PC-9 (cell line): ENCODE measurements at places on chromosomes 3 and 15. TPM values are rescaled to one million over a fixed set of nuclear protein-coding genes. Genes with fewer than 3 reads are reported as not detected.

The GOLGA8N gene
- total RNA-seq: 1.6 and 2.4 TPM in 2 replicates

DNA sequence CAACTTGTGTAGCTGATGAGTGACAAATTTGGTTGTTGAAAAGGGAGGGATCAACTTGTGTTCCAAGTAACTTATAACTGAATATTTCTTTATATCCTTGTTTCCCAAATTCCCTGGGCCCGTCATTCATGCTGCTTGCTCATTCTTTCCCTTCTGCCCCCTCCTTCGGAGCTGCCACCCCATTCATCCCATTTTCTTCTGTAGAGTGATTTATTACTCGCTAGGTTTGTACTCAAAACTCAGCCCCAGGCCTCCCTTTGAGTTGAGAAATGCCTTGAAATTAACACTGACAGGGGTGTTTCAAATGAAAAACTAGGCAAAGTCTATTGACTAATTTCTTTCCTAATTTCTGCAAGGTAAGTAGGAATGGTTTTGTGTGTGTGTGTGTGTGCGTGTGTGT lies 277.4 kb upstream of the SLCO3A1 start:
- H3K27ac ChIP-seq: no peak overlapping the region
- no peaks in the 10 kb centered on the region for H3K36me3 ChIP-seq
- 0 out of 2 replicates have a peak, but pooled peaks cover 5% of the 10 kb centered on the region for H3K4me1 ChIP-seq
- DNase-seq: no peak
- no peak overlapping the region for H3K4me3 ChIP-seq
- no peaks in the 10 kb centered on the region for H3K27me3 ChIP-seq

DNA sequence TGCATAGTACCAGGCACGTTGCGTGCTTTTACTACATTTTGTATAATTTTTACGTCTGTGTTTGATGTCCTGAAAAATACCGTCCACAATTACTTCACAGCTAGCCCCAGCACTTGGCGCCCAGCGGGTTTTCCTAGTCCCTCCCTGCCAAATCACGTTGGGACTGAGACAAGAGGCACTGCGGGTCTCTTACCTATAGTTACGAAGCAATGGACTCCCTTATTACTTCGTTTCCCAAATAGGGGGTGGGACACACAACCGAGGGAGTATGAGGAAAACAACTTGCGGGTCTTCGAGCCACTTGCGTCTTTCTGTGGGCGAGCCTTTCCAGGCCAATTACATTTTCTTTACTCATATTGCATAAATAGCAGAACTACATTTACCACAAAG lies 620 bp upstream of the CMSS1 start:
- H3K4me1 ChIP-seq: peaks cover 19% of the 10 kb centered on the region
- peak overlapping the region; percentile 69 for H3K4me3 ChIP-seq
- peak overlapping the region; percentile 55 for H3K27ac ChIP-seq
- no peaks in the 10 kb centered on the region for H3K27me3 ChIP-seq

DNA sequence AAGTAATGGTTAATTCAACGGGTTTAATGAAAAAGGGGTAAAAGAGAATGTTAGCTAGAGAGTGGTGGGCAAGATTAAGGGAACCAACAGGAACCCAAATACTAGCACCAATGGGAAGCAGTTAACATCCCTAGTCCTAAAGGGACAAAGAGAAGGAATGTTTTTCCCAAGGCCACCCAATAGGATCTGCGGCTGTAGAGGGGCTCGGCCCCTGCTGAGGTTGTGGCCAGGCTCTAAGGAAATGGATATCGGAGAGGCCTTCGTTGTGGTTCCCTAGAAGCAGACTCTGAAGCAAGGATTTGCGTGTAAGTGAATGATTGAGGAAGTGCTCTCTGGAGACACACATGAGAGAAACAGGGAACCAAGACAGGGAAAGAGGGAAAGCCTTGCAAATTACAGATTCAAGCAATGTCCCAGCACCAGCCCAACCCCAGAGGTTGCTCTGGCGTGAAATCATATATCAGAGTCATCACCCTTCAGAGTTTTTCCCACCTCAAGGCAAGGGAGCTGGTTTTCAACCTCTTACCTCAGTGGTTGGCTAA lies 83.6 kb upstream of the TNIK start:
- peaks cover 8% of the 10 kb centered on the region; the same call in 1 of the 2 replicates for H3K4me1 ChIP-seq
- no peak for DNase-seq
- H3K4me3 ChIP-seq: no peak overlapping the region
- no peak overlapping the region for H3K27ac ChIP-seq

GRCh38 chr3:181683563-181683962 lies 28.2 kb upstream of the SOX2 start:
- no peaks in the 10 kb centered on the region for H3K4me1 ChIP-seq
- no peak for DNase-seq
- no peaks in the 10 kb centered on the region for H3K36me3 ChIP-seq
- H3K27me3 ChIP-seq: no peaks in the 10 kb centered on the region
- H3K4me3 ChIP-seq: no peak overlapping the region

DNA sequence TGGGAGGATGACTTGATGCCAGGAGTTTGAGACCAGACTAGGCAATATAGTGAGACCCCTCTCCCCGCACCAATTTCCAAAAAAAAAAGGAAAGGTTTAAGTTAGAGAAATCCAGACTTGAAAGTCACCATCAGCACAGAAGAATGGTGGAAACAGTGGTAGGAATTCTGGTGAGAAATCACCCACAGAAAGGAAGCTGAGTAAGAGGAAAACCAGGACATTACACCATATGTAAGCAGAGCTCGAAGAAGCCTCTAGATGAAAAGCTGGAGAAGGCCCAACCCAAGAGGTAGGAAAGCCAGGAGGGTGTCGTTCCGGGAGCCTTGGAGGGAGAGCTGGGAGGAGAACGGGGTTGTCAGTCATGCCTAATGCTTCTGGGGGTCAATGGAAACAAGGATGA lies 40.5 kb downstream of the RASGRP1 start:
- H3K27me3 ChIP-seq: no peaks in the 10 kb centered on the region
- H3K4me3 ChIP-seq: no peak overlapping the region
- no peak for DNase-seq
- H3K36me3 ChIP-seq: no peaks in the 10 kb centered on the region
- H3K4me1 ChIP-seq: no peaks in the 10 kb centered on the region

- no peaks in the 10 kb centered on the region for H3K36me3 ChIP-seq
- peak overlapping the region; percentile 74 for H3K4me3 ChIP-seq
- peaks cover 33% of the 10 kb centered on the region for H3K4me1 ChIP-seq
- H3K27ac ChIP-seq: peak overlapping the region; percentile 79; the same call in 1 of the 2 replicates
- no peaks in the 10 kb centered on the region for H3K27me3 ChIP-seq
- peak; percentile 82 for DNase-seq
Observed at GRCh38 chr3:174438501-174439145, 420.5 kb upstream of the NAALADL2 start.

DNA sequence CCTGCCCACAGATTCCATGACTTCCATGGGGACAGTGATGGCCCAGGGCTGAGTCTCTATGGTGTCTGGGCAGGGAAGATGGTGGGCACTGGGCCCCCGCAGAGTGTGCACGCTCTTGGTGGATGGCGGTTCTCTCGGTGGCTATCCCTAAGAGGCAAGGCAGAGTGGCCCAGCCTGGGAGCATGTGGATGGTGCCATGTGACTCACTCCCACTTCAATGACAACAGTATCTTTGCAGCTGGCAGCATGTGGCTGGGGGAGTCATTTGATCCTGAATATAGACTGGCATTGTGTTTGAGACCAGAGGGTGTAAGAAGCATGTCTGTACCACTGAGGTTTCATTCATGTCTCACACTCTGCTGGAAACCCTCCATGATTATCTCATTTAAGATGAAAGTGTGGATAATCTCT lies 101.2 kb downstream of the CORO2B start:
- H3K4me3 ChIP-seq: no peak overlapping the region
- no peak overlapping the region for H3K27ac ChIP-seq
- no peaks in the 10 kb centered on the region for H3K27me3 ChIP-seq
- H3K4me1 ChIP-seq: no peaks in the 10 kb centered on the region

The LHFPL4 gene
- not detected in 2 replicates for total RNA-seq

The MUC4 gene
- total RNA-seq: 63.7 and 84.4 TPM in 2 replicates

The FGD5 gene
- not detected in 2 replicates for total RNA-seq

GRCh38 chr3:146473726-146474125 lies 4.4 kb upstream of the PLSCR2 start:
- H3K27ac ChIP-seq: no peak overlapping the region
- H3K4me3 ChIP-seq: no peak overlapping the region
- DNase-seq: no peak
- no peaks in the 10 kb centered on the region for H3K27me3 ChIP-seq
- H3K4me1 ChIP-seq: 0 out of 2 replicates have a peak, but pooled peaks cover 5% of the 10 kb centered on the region

GRCh38 chr3:7144697-7145308 lies 283.9 kb downstream of the GRM7 start:
- DNase-seq: no peak
- no peaks in the 10 kb centered on the region for H3K4me1 ChIP-seq
- H3K27ac ChIP-seq: no peak overlapping the region
- 0 out of 2 replicates have a peak, but pooled peaks cover 4% of the 10 kb centered on the region for H3K27me3 ChIP-seq
- H3K4me3 ChIP-seq: no peak overlapping the region

DNA sequence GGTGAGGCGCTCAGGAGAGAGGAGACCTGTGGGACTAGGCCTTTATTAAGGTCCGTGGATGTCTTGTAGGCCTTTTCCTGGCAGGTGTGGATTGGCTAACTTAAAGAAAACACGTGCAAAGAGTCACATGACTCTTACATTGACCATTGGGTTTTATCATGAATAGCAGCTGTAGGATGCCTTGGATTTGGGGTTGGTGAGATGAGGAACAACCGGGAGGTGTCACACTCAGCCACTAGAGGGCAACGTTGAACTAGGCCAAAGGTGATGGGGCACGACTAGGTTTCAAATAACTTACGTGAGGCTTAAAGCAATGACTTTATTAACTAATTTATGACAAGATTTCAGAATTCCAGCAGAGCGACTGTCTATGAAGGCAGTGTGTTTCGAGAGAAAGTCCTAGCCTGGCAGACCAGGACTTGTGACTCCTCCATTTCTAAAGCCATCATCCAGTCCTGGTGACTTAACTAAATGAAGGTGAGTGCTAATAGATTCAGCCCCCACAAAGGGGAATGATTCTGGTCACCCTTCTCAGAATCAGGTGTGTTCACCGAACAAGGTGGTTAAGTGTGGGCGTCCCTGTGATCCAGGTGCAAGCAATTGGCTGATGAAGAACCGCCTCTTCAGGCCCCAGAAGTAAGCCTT lies 345.6 kb downstream of the MCTP2 start:
- H3K4me3 ChIP-seq: no peak overlapping the region
- H3K36me3 ChIP-seq: no peaks in the 10 kb centered on the region
- H3K4me1 ChIP-seq: no peaks in the 10 kb centered on the region
- H3K27me3 ChIP-seq: peaks cover 31% of the 10 kb centered on the region
- no peak for DNase-seq

The EFCAB12 gene
- total RNA-seq: 2.0 and 2.2 TPM in 2 replicates

DNA sequence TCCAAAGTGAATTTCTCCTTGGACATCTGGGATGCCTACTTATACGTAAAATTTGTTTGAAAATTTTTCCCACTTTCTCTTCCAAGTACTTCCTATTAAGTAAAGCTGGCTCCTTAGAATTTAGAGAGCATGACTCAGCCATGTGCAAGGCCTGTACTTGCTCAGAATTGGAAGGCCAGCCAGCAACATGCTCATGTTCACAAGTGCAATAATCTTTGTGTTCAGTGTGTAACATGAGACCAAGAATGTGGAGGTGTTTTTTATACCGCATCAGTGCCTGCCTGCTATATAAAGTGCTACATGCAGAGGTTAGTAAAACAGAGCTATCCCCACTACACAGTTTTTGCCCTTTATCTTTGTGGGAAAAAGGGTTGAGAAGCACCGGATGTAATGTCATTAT lies 151.9 kb upstream of the FEZF2 start:
- H3K27me3 ChIP-seq: peaks cover 57% of the 10 kb centered on the region
- no peak overlapping the region for H3K4me3 ChIP-seq
- H3K27ac ChIP-seq: no peak overlapping the region
- H3K4me1 ChIP-seq: no peaks in the 10 kb centered on the region
- DNase-seq: no peak
- no peaks in the 10 kb centered on the region for H3K36me3 ChIP-seq

GRCh38 chr3:62667714-62668113 lies 207.5 kb downstream of the CADPS start:
- H3K27ac ChIP-seq: no peak overlapping the region
- H3K4me3 ChIP-seq: no peak overlapping the region
- H3K27me3 ChIP-seq: no peaks in the 10 kb centered on the region
- DNase-seq: no peak

The GRAMD1C gene
- 14.7 and 15.7 TPM in 2 replicates for total RNA-seq

GRCh38 chr15:91936182-91936775 lies 82.8 kb downstream of the SLCO3A1 start:
- no peaks in the 10 kb centered on the region for H3K36me3 ChIP-seq
- no peak overlapping the region for H3K27ac ChIP-seq
- peaks cover 21% of the 10 kb centered on the region for H3K4me1 ChIP-seq
- no peaks in the 10 kb centered on the region for H3K27me3 ChIP-seq
- H3K4me3 ChIP-seq: no peak overlapping the region

GRCh38 chr3:189169728-189170127 lies 2.0 kb upstream of the TPRG1 start:
- peaks cover 14% of the 10 kb centered on the region for H3K4me1 ChIP-seq
- H3K4me3 ChIP-seq: no peak overlapping the region
- no peak overlapping the region for H3K27ac ChIP-seq
- no peak for DNase-seq
- no peaks in the 10 kb centered on the region for H3K36me3 ChIP-seq

The TTC21A gene
- total RNA-seq: 9.0 and 9.5 TPM in 2 replicates

The ATG7 gene
- 53.1 and 56.1 TPM in 2 replicates for total RNA-seq

The LYZL4 gene
- total RNA-seq: not detected in 2 replicates

The PLCH1 gene
- total RNA-seq: 0.73 and 1.4 TPM in 2 replicates

GRCh38 chr3:82012775-82013174 lies 251.3 kb upstream of the GBE1 start:
- H3K27me3 ChIP-seq: no peaks in the 10 kb centered on the region
- no peak overlapping the region for H3K4me3 ChIP-seq
- H3K4me1 ChIP-seq: no peaks in the 10 kb centered on the region
- H3K36me3 ChIP-seq: no peaks in the 10 kb centered on the region

The DNAH12 gene
- 0.10 and 0.22 TPM in 2 replicates for total RNA-seq

The GOLGA8O gene
- 0.28 and 0.59 TPM in 2 replicates for total RNA-seq

GRCh38 chr15:66216806-66217205 lies 36.7 kb downstream of the MEGF11 start:
- no peak for DNase-seq
- no peaks in the 10 kb centered on the region for H3K36me3 ChIP-seq
- H3K27me3 ChIP-seq: peaks cover 19% of the 10 kb centered on the region

DNA sequence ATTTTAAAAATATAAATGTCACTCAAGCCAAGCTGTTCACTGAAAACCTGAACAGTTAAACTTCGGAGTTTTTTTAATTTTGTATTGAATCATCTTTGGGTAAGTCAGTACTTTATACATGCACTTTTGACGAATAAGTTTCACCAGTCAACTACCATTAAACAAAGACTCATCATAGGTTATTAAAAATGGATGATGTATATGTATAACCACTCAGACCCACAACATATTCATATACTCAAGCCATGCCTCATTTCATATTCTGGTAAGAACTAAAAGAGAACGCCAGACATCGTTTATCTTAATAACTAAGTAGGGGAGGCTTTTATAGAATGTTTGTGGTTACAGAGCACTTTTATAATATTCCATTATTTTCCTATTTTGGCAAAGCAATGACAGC lies 18.3 kb downstream of the MSL2 start:
- no peak for DNase-seq

DNA sequence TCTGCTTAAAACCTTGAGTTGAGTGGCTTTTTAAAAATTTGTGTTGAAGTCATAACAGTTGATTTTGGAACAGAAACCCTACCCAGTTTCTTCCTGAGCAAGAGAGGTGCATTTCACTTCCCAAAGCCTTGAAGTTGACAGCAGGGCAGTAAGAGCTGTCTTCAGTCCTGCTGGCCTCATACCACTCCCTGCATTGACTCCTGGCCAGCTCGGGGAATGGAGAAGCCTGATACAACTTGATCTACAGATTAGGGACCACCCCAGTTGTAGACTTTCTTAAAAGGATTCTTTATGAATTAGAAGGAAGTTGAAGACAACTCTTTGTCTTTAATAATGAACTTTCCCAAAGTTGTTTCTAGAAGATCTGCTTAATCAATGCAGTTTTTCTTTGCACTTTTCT lies 90.6 kb upstream of the FLNB start:
- no peaks in the 10 kb centered on the region for H3K4me1 ChIP-seq
- peaks cover 26% of the 10 kb centered on the region; the same call in 1 of the 2 replicates for H3K36me3 ChIP-seq
- no peaks in the 10 kb centered on the region for H3K27me3 ChIP-seq
- H3K27ac ChIP-seq: no peak overlapping the region
- no peak for DNase-seq

The GABRA5 gene
- not detected in 2 replicates for total RNA-seq
